ENCODE measurements at places on chromosomes 3 and 15.

DNA sequence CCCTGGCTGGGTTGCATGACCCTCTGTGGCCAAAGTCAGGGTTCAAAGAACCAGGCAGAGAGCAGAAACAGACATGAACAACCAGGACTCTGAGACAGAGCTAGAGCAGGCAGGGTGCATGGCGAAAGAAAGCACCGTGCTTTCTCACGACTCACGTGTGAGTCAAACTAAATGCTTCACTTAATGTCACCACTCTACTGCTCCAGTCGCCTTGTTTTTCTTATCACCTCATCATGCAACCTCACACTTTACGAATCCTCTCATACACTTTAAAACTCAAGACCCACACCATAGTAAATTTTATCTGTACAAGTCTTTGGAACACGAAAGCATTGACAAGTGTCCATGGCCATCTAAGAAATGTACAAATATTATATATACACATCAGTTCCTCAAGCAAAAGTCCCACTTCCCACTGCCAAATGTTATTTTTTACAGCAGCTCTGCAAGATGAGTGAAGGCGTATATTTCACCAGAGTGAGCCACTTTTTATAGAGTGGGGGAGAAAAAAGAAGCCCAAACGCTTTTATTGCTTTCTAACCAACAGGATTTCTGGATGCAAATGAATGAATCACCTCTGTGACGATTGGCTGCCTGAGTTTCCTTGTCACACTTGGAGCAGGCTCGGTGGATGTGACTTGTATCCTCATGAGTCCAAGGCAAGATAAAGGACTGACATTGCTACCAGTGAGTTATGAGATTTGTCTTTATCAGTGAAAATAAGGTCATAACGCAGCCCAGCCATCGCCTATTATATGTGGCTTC lies 16.0 kb upstream of the MEGF11 start:
- DNase-seq, result no peak

DNA sequence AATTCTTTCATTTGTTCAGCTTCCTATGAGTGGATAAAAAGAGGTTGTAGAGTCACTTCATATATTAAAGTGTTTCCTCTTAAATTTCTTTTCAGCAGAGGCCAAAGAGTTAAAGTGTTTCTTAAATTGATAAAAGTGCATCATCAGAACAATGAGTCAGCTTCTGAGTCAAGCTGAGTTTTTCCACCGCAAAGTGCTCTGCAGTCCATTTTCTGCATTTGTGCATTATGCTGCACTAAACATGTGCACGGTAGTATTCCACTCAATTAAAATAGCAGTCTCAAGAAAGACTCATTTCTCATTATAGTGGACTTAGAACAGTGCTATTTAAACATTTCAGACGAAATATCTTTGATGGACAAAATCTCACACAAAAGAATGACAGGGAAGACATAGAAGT lies 152.0 kb downstream of the ZBBX start:
- DNase-seq, result no peak

DNA sequence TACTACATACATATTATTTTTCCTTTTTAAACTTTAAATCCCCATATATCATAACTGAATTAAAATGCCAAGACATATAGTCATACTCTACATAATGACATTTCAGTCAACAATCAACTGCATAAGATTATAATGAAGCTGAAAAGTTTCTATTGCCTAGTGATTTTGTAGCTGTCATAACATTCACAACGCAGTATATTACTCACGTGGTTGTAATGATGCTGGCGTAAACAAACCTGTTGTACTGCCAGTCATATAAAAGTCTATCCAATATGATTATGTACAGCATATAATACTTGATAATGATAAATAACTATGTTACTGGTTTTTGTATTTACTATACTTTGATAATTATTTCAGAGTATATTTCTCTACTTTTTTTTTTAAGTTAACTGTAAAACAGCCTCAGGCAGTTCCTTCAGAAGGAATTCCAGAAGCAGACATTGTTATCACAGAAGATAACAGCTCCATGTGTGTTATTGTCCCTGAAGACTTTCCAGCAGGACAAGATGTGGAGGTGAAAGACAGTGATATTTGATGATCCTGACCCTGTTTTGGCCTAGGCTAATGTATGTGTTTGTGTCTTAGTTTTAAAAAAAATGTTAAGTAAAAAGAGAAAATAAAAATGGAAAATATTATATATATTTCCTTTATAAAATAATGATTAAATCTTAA lies 443.4 kb upstream of the UBE2E2 start:
- DNase-seq, result no peak

- DNase-seq, result no peak
Measured at GRCh38 chr15:25208735-25209134, 230.1 kb downstream of the UBE3A start.

- no peak for DNase-seq
Measured at GRCh38 chr3:131231710-131232389, 149.7 kb upstream of the NUDT16 start.

DNA sequence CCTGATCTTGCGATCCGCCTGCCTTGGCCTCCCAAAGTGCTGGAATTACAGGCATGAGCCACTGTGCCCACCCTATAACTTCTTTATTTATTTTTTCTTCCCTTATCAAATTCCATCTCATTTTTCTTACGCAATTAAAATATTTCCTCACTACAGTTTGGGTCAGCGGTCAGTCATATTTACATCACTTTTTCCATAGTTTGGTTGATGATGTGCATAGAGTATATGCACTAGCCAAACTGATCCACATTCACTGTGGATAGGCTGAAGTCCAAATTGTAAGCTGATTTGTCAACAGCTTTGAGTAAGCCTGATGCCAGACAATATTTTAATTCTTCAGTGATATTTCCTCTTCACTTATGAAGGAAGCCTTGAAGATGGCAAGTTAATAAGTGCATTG lies 256.3 kb downstream of the TIGIT start:
- DNase-seq, result no peak

DNA sequence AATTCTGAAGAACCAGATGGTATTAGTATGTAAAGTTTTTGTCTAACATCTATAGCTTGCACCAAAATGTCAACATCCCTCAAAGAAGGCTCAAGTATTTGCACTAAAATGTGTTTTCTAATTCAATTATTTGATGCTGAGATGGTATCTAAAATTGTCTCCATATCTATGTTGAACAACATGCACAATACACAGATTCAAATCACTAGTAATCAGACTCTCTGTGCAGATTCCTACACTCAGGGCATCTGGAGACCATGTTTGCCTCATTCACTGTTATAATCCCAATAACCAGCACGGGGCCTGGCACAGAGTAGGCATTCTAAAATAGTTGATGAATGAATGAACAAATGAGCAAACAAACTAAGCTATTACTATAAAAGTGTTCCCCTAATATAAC lies 2.6 kb downstream of the FILIP1L start:
- no peak for DNase-seq

DNA sequence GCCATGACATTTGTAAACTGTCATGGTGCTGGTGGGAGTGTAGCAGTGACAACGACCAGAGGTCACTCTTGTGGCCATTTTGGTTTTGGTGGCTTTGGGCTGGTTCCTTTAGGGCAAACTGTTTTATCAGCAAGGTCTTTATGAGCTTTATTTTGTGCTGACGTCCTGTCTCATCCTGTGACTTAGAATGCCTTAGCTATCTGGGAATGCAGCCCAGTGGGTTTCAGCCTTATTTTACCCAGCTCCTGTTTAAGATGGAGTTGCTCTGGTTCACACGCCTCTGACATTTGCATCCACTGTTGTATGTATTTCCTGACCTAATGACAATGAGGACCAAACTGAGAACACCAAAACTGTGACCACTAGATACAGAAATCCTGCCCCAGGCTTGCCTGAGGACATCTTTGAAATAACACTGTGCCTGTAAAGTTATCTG lies 37.6 kb downstream of the RAB8B start:
- no peak for DNase-seq

DNA sequence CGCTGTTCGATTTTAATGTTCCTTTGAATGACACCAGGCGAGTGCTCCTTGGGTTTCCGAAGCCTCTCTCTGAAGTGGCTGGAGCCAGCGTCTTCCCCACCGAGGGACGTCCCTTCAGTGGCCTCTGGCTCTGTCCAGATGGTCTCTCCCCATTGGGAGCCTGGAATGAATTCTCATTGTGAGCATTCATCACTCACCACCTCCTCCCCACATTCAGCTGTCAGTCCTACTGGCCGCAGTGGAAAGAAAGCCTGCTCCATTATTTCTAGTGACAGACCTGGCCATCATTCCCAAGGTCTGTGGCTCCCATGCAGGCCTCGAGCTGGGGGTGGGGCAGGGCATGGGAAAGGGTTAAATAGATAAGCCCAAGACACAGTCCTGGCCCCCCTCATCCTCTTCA lies 35.2 kb downstream of the ZNF710 start:
- no peak for DNase-seq

DNA sequence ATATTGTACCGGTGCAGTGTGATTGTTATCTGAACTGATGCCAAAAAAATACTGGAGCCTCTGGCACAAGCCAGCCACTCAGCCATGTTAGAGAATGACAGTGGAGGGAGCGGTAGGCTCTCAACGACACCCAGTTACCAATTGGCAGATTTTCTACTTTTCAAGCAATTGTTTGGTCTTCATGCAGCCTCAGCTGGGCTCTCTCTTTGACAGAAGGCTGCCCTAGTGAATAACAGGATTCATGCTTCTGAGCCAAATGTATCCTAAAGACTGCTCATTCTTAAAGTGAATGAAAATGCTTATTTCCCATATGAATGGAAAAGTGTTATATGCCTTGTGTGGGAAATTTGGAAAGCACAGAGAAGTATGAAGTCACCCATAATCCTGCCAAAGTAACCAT lies 261.2 kb upstream of the TRIM42 start:
- DNase-seq, result no peak

- DNase-seq, result no peak
Measured at GRCh38 chr3:141391298-141391990, 23.1 kb downstream of the ZBTB38 start.

DNA sequence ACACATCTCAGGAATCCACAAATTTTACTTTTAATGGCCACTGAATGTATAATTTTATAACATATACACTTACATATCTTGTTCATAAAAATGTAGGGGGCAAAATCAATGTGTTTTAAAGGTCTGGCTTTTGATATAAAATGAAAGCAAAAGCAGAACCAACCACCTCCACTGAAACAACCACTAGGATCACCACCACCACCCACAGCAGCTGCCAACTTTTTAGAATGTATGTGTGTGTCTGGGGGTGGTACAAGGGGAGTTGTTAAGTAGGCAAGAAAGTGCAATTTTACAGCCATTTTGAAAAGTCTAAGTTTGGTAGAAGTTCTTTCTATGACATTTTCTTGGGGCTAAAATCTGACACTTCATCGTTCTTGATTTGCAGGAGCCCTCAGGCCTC lies 44.0 kb downstream of the OTOL1 start:
- no peak for DNase-seq

DNA sequence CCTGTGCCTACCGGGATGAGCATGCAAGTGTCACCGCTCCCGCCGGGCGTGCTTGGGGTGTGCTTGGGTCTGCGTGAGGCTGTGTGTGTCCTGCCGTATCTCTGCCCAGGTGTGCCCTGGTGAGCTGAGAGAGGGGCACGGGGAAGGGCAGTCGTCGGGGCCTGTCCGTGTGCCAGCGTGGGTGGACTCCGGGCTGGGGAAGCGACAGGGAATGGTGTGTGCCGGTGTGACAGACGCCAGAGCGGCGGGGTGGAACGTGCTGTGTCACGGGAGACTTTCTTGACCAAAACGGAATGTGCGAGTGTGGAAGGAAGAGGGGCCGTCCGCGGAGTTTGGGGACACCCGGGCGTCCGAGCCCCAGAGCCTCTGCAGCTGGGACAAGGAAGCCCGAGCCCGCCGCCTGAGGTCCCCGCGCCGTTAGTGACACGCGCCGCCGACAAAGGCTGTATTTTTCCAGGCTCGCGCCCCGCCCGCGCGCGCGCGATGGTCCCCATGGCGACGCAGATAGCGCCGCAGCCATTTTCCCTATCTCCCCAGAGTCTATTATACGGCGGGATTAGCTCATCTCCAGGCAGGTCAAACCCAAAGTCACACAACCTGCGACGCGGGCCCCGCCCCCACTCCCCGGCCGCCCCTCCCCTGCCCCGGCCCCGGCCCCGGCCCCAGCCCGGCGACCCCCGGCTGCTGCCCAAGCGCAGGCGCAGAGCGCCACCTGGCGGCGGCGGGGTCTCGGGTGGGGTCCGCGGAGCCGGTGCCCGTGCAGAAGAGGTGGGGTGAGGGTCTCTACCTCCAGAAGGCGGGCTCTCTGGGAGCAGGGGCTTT lies 4.5 kb upstream of the GATA2 start:
- DNase-seq, result peak; percentile 71

DNA sequence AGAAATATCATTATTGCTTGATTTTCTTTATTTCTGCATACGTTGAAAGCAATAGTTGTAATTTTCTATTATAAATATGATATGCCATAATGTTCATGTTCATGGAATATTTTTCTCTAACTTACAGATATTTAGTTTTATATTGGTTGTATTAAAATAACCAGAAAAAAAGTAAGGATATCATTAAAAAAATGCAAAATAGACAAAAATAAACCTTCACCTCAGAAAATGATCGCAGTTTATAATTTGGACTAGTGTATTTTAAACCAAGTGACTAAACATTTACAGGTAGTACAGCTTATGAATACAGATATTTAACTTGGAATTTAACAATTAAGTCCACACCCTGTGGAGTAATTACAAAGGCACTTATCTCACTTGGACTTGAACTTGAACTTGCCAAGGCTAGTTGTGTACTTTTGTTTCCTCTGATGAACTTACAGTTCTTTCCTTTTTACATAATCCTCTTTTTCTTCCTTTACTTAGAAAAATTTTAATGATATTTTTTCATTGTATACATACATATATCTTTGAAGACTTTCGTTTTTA lies 156.7 kb downstream of the CHL1 start:
- DNase-seq, result no peak

- DNase-seq, result no peak
Measured at GRCh38 chr15:64100958-64101357, 5.2 kb downstream of the SNX1 start.

GRCh38 chr15:63503739-63504246 lies 600 bp upstream of the USP3 start:
- DNase-seq, result peak; percentile 72

DNA sequence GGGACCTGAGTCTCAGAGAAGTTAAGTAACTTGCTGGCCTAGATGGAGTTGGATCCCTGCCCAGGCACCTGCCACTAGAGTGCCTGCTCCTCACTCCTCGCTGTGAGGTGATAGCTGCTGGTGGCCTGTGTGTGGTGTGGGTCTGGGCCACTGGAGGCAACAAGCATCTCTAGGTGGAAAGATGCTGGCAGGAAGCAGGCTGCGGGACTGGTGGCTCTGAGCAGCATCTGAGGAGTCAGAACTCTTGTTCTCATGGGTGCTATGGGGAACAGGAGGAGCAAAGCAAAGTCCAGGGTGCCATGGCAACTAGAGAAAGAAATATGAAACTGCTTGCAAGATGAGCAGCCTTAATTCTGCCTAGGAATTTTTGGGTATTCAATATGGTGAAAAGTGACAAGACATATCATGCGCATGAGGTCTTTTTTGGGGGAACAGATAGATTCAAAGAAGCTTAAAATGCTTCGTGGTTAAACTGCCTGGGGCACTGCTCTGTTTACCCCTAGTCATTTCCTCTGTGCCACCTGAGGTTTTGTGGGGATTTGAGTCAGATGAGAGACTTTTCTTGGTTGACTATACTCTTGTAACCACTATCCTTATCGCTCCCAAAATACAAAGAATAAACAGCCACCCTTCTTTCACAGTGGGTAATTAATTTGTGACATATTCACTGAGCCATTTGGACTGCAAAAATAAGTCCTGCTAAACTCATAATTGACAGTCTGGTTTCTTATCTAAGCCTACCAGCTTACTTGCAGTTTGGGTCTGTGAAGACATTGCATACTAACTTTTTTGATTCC lies 50.3 kb downstream of the MED12L start:
- no peak for DNase-seq

GRCh38 chr3:157109267-157110141 lies 50.4 kb downstream of the CCNL1 start:
- DNase-seq, result no peak

- DNase-seq, result no peak
Measured at GRCh38 chr15:43251185-43251870, 15.4 kb downstream of the TGM5 start.
